ENCODE measurements at places on chromosomes 7 and 10. TPM values are rescaled to one million over a fixed set of nuclear protein-coding genes. Genes with fewer than 3 reads are reported as not detected.

The ANKRD61 gene
- total RNA-seq: not detected

The AIMP2 gene
- total RNA-seq: 64.5 TPM

DNA sequence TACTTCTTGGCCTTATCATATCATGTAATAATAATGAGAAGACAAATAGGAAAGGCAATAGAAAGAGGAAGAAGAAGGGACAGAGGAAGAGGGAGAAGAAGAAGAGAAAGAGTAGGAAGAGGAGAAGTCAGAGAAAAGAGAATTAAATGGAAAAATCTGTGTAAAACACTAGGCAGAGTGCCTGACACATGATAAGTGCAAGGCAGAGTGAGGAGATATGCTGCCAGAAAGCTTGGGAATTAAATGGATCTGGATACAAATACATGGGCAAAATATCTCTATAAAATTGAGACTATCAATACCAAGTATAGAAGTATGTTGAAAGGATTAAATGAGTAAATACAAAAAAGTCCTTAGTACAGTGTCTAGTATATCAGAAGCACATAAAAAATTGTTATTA, 124.8 kb downstream of the CACNA2D1 start:
- no peak for DNase-seq

The CFAP43 gene
- 0.27 TPM for total RNA-seq

The ACBD7 gene
- total RNA-seq: not detected

- DNase-seq: no peak
Measured at GRCh38 chr7:106643216-106644000, 17.6 kb downstream of the CCDC71L start.

DNA sequence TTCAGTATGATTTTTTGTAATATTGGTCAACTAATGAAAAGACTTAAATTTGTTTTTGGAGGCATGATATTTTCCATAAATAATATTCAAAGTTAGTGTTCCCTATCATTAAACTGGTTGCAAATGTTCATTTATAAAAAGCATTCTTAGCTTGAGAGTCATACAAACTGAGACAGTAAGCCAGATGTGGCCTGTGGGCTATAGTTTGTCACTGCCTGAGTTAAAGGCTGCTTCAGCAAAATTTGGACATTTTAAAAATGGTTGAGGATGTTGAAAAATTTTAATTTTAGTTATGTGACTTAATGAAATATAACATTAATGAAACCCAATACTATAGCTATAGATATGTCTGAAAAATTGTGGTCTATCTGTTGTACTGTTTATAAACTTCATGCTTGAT, 180.2 kb upstream of the CACNA2D1 start:
- DNase-seq: no peak

DNA sequence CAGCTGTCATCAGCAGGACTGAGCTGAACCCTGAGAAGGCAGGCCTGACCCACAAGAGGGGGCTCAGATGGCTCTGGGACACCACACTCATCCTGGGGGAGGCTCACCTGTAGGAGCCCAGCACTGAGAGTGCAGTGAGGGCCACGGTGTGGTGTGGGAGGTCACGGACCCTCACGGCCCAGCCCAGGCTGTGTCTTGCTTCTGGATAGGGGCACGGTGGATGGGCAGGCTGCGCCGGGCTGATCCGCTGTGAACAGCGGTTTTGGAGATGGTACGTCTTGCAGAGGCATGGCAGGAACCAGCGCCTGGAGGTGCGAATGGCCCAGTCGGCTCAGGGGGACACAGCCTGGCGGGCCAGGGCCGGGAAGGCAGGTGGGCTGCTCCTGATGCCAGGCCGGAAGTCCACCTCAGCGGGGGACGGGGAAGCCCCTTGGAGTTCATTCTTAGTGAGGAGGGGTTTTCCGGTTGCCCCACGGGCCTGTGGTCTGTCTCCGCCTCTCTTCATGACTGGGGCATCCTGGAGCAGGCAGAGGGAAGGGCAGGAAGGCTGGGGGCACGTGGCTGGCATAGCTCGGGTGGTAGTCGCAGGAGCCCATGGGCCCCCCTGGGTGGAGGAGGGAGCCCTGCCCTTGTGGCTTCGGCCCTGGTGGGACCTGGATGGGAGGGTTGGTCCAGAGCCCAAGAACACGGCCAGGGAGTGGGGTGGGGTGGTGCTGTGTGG, 112.5 kb downstream of the UNCX start:
- DNase-seq: no peak

The CCDC146 gene
- total RNA-seq: 38.8 TPM

DNA sequence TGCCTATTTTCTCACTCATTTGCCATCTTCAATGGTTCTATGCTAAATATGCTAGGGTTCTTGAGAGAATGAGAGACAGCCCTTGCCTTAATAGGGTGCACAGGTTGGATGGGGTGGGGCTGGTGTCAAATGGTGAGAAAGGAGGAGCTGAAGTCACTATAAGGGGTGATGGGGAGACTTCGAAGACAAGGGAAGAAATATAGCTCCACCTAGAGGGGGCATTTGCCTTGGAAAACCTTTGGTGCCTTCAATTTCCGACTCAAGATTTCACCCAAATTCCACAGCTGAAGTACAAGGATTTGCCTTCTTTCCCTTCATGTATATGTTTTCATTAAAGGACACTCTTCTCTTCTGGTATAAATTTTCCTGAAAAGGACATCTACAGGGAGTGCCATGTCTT, 5.6 kb downstream of the PTN start:
- DNase-seq: no peak

DNA sequence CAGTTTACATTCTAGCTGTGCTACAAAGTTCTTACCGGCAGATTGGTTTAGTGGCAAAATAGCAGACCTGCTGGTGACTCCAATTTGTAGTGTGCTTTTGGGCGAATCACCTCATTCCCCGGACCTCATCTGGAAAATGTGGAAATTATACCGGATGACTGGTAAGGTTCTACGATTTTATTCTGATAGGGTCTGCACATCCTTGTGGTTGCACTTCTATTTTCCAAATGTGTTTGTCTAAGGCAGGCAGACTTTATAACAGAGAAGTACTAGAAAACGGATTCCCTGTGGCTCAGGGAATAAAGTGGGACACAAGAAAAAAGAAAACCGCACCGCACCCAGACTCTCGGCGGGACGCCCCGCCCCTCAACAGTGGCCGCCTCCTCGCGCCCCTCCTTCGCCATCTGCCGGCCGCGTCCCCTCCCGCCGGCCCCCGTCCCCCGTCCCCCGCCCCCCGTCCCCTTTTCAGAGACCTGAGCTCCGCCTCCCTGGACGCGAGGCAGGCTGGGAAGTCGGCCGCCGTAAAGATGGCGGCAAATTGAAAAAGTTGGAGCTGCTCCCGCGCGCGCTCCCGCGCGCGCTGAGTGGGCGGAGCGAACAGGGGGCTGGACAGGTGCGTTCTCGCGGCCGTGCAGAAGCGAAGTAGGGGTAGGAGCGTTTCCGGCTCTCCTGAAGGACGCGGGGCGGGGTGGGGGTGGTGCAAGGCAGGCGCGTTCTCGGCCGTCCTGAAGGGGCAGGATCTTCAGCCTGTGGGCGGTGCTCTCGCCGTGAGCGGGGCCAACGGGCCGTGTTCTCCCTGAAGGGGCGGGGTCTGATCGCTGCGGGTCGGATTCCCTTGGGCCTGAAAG, 532 bp upstream of the CCM2 start:
- peak; percentile 100 for DNase-seq

GRCh38 chr10:13604357-13605040, 17.7 kb downstream of the PRPF18 start:
- DNase-seq: no peak

DNA sequence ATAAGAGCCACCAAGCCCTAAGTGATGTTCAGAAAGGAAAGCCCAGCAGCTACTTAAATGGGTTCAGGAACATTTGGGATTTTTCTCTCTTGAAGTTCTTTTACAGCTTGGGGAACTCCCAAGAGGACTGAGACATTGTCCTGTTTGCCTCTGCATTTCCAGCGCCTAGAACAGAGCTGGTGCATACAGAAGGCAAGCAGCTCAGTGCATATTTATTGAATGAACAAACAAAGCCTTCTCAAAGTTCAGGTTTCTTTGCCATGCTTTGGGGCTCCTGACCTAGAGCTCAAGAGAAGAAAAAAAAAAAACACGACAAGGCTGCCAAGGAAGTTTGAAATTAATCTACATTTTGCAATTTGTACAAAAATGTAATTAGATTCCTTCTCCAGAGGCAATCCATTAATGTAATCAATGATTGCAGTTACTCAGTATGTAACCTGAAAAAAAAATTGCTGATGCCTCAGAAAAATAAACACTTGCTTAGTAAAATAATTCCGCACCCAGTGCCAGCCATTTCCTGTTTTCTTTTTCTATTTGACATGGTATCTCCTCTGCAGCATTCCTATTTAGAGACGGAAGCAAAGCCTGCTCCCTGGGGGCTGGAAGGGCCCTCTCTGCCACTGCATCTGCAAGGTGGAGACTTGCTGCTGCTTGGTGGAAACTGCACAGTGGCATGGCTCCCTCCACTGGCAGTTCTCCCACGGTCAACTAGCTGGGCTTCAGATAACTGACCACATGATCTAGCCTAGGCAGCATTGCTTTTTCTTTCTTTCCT, 157.3 kb downstream of the TMEM178B start:
- no peak for DNase-seq

- DNase-seq: no peak
Measured at GRCh38 chr10:12025591-12025990, 17.0 kb downstream of the UPF2 start.

DNA sequence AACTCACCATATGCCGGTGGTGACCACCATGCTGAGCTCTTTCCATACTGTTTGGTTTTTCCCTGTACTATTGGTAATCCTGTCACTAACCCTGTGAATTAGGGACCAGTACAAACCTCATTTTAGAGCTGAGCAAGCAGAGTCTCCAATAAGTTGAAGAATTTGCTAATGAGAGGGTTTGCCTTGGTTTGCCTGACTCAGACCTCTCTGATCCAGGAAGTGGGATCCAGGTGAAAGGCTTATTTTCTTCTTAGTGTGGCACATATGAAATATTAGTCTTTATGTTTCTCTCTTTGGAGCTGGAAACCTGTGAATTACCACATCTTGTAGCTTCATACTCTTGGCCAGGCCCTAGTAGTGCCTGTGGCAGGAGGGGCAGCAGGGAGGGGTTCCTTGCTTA, 114.1 kb upstream of the IGFBP3 start:
- no peak for DNase-seq

The NUTM2A gene
- 3.5 TPM for total RNA-seq

DNA sequence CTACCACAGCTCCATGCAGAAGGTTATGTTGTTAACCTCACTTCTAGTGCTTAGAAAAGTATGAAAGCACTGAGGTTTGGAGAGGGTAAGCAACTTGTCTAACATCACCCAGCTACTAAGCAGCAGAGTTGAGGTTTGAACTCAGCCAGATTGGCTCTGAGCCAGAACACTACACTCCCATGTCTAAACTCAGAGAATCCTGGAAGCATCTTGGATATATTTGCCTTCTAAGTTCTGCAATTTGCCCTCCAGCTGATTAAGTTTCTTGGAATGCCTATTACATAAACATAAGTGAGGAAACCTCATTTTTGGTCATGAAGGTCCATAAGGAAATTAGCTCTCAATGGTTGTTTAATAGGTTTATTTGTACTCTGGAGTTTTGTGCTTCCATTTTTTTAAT, 78.1 kb upstream of the PHYHIPL start:
- DNase-seq: no peak

- no peak for DNase-seq
Measured at GRCh38 chr10:20162123-20162522, 345.9 kb downstream of the PLXDC2 start.

DNA sequence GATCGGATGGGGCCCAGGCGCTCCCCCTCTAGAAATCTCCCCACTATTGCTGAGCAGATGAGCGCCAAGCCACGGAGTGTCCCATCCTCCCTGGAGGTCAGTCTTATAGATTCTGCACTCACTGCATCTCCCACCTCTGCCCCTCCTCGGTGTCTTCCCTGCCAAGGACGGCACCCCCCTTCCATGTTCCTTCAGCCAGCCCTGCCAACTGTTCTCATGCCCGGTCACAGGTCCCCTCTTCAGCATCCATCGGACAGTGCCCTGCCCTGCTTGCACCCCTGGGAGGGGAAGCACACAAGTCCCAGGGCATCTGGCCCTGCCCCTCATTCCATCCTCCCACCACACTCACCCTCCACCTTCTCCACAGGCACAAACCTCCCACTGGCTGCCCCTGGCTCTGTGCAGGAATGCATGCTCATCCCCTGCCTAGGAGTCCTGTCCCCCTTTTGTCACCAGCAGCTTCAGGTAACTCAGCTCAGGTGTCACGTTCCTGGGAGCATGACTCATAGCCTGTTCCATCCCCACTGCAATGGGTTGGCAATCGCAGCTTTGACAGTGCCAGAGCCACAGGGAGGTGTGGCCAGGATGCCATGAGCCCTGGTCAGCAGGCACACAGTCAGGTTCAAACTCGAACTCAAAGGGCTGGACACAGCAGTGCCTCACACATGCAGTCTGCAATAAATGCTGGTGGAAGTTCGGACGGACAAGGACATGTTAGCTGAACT, 234.7 kb upstream of the TCERG1L start:
- peak; percentile 9 for DNase-seq

The APBB1IP gene
- total RNA-seq: 6.3 TPM

The CAV1 gene
- total RNA-seq: 22.3 TPM

- no peak for DNase-seq
Measured at GRCh38 chr7:133650487-133651300, 397.8 kb downstream of the EXOC4 start.

GRCh38 chr10:14812271-14812670, 25.6 kb downstream of the CDNF start:
- no peak for DNase-seq

The EN2 gene
- not detected for total RNA-seq

The CCL24 gene
- total RNA-seq: 48.7 TPM

GRCh38 chr7:42217548-42217947, 19.5 kb downstream of the GLI3 start:
- no peak for DNase-seq

GRCh38 chr10:51658000-51658399, 41.4 kb downstream of the CSTF2T start:
- no peak for DNase-seq

The C7orf33 gene
- not detected for total RNA-seq

The SPDYE1 gene
- total RNA-seq: not detected

The MARVELD1 gene
- 3.5 TPM for total RNA-seq

DNA sequence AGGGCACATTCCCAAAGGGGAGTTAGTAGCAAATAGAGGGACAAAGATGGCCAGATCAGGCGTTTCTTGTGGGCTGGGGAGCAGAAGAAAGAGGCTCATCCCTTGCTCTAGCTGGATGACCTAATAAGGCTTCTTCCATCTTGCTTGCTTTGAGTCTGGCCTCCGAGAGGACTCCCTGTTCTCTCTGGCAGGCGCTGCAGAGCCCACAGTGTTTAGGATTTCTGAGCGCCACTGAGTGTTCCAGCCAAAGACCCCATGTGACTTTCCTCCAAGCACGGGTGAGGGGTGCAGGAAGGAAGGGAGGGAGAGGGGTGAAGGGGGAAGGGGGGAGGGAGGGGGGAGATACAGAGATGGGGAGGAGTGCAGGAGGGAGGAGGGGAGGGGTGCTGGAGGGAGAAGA, 203.8 kb upstream of the SVIL start:
- no peak for DNase-seq

GRCh38 chr7:81025360-81025759, 106.5 kb upstream of the SEMA3C start:
- no peak for DNase-seq

Measured in Peyer's patch (tissue), 4 donors.